ENCODE measurements at places on chromosomes 3 and 15. TPM values are rescaled to one million over a fixed set of nuclear protein-coding genes. Genes with fewer than 3 reads are reported as not detected.

DNA sequence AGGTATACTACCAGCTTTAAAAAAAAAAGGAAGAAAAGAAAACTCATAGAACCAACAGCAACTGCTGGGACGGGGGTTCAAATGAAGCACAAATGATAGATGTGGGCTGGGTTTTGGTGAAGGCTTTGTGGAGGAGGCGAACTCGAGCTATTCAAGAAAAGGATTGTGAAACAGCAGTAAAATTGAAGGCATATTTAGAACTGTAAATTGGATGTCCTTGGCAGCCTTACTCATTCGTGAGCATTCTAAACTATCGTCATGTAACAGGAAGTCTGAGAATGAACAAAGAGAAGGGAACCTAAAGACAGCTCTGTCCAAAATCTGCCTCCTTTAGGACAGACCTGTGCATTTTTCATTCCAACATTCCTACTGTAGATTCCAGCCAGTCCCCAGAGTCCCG is 97.8 kb downstream of the LARS2 start:
- H3K4me1 ChIP-seq, result no peaks in the 10 kb centered on the region
- H3K36me3 ChIP-seq, result peaks cover 41% of the 10 kb centered on the region
- no peaks in the 10 kb centered on the region for H3K27me3 ChIP-seq
- H3K27ac ChIP-seq, result no peak overlapping the region
- no peak overlapping the region for H3K4me3 ChIP-seq
- no peak for DNase-seq

- DNase-seq, result no peak
- H3K4me3 ChIP-seq, result no peak overlapping the region
- peaks cover 16% of the 10 kb centered on the region for H3K4me1 ChIP-seq
- peaks cover 2% of the 10 kb centered on the region for H3K36me3 ChIP-seq
- peaks cover 8% of the 10 kb centered on the region for H3K27me3 ChIP-seq
Measured at GRCh38 chr3:59762941-59763340, 713.1 kb upstream of the CFAP20DC start.

- H3K36me3 ChIP-seq, result no peaks in the 10 kb centered on the region
- H3K4me1 ChIP-seq, result no peaks in the 10 kb centered on the region
- no peak for DNase-seq
- no peak overlapping the region for H3K4me3 ChIP-seq
Measured at GRCh38 chr3:113262304-113262665, 50.9 kb downstream of the BOC start.

DNA sequence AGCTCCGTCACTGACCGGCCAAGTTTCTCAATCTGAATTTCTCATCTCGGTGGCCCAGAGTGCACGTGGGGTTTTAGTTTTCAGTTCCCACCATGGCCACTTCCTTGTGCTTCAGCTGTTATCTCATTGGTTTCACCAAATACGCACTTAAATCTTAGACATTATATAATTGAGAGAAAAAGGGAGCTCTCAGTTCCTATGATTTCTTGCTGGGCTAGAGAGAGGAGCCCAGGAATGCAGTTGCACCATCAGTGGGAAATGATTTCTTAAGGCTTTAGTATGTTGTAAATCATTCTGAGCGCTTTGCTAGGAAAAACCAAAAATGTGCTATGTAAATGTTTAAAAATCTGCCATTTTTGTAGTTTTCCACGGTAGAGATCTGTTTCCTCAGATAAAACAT is 53.2 kb downstream of the OXNAD1 start:
- H3K27me3 ChIP-seq, result no peaks in the 10 kb centered on the region
- peak overlapping the region; percentile 52 for H3K4me3 ChIP-seq
- peaks cover 47% of the 10 kb centered on the region for H3K36me3 ChIP-seq
- H3K4me1 ChIP-seq, result peaks cover 78% of the 10 kb centered on the region
- H3K27ac ChIP-seq, result peak overlapping the region; percentile 83

DNA sequence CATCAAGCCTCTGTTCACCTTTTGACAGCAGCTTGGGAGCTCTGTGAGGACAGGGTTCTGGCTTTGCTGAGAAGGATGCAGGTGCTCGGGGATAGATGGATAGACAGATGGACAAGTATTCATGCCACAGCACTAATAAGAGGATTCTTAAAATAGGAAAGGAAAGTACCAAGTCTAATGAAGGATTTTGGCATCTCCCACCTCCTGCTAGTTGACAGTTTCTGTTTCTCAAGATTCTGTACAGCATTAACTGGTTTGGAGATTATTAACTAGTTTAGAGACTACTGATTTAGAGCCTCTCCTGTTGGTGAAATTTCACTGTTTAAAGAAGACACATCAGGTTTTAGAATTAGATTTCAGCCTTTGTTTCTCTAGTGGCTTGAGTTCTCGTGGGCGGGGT is 152.3 kb downstream of the CACNA1D start:
- peaks cover 27% of the 10 kb centered on the region for H3K27me3 ChIP-seq
- H3K27ac ChIP-seq, result no peak overlapping the region
- H3K4me1 ChIP-seq, result no peaks in the 10 kb centered on the region
- no peaks in the 10 kb centered on the region for H3K36me3 ChIP-seq

Gene GRAMD1C
- total RNA-seq, result 1.2 TPM
